ENCODE measurements at places on chromosomes 6 and 20.

GRCh38 chr6:13733178-13733887 is 21.7 kb upstream of the RANBP9 start:
- peak; percentile 69 for DNase-seq

DNA sequence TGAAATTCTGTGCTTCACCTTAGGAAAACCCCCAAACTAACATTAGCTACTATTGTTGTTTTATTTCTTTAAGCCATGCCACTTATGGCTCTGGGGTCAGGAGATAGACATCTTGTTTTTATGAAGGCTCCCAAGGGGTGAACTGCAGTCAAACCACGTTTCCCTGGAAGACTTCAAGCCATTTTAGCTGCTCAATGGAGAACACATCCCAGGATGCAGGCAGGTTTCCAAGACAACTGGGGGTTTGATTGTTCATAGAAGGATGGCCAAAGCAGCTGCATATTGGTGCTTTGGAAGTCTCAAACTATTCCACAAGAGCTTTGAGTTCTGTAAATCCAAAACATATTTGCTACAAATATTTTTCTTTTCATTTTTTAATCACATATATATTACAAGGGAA is 818.0 kb downstream of the MAFB start:
- no peak for DNase-seq

DNA sequence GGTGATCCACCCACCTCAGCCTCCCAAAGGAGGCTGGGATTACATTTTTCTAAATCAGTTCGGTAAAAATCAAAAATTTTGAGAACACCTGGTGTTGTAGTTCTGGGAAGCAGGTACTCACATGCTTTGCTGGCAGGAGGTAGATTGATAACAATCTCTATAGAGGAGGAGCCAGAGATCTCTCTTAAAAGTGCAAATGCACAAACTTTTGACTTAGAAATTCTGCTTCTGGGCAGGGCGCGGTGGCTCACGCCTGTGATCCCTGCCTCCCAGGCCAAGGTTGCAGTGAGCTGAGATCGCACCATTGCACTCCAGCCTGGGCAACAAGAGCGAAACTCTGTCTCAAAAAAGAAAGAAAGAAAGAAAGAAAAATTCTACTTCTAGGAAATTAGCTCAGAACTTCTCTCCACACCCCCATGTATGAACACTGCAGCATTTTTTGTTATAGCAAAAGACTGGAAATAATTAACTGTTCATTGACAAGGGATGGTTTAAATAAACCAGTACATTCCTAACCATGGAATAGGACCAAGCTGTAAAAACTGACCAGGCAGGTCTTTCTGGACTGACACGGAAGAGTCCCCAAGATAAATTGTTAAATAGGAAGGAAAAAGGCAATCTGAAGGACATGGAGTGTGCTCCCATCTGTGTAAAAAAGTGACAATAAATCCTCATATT is 14.4 kb upstream of the TRIB3 start:
- DNase-seq: no peak

GRCh38 chr6:43819958-43820357 is 49.9 kb downstream of the VEGFA start:
- DNase-seq: no peak

DNA sequence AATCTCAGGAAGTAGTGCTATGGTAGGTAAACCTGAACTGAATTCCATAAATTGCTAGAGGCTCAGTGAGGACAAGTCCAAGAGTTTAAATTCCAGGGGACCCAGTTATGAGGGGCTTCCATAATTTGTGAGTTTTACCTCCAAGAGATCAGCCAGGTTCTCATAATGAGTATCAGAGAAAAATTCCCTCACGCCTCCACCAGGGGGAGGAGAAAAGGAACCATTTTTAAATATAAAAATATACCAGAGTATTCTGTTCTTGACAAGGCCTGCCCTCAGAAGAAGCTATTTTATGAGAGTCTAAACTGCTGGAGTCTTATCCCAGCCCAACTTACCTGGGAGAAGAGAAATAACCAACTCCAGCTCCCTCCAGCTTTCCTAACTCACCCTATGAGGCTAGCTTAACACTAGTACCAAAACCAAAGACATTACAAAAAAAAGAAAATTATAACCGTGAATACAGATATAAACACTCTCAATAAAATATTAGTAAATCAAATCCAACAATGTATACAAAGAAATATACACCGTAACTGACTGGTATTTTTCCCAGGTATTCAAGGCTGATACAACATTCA is 158.7 kb downstream of the TFAP2A start:
- no peak for DNase-seq

DNA sequence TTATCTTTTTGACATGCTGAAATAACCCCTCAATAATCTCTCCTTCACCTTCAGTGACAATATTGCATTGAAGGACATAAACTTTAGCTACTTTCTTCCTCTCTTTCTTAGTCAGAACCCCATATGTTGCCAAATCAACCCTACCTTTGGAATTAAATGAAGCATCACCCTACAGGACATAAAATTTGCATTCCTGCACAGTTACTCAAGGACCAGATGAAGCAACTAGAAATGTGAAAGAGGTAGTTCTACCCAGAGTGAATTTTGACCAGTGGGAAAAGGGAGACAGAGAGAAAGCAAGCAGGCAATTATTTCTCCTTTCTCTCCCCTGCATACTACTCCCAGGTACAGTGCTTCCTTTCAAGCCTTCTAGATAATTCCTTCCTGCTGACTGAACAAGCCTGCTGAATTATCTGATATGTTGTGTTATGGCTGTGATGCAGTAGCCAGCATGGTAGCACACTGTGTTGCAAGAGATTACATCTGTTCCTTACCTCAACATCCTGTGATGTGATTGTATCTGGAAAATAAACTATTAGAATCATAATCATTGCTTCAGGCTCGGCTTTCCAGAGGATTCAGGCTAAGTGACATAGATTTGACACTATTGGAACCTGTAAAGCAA is 16.6 kb downstream of the TENT5A start:
- DNase-seq: no peak

GRCh38 chr6:166410426-166410935 is 27.7 kb upstream of the MPC1 start:
- DNase-seq: no peak

DNA sequence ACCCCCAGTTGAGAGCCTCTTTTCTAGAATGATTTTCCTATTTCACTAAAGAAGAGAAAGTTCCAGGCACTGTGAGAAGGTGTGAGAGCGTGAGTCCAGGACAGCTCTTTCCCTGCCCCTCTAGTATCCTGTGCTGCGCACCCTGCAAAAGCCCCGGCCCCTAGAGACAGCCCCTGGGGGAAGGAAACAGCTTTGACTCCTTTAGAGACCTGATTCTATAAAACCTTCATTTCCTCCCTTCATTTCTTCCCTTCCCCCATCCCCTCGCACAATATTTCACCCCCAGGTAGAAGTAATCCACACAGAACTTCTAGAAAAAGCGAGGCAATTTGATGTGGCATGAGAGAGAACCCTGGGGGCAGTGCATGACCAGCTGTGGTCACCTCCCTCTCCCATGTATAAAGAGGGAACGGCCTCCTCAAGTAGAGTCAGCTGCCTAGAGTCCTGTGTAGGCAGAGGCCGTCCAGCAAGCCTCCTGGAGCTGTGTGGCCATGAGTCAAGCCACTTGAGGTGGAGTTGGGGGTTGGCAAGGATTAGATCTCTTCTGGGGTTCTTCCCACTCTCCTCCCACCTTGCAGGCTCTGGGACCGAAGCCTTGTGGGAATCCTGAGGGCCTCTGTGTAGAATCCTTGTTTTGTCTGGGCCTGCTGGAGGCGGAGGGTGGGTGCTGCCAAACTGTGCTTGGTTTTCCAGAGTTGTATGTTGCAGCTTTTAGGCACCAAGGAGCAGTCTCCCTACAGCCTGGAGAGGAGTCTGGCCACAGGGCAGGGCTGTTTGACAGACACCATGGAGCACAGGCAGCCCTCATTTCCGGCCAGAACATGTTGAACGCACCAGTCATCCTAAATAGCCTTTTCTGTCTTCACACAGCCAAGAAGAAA is 41.7 kb downstream of the CHMP4B start:
- no peak for DNase-seq

GRCh38 chr6:36756786-36757185 is 59.2 kb downstream of the RAB44 start:
- DNase-seq: no peak

- no peak for DNase-seq
Measured at GRCh38 chr6:52160472-52161104, 25.6 kb upstream of the IL17A start.

GRCh38 chr6:22222469-22222868 is 74.4 kb downstream of the PRL start:
- DNase-seq: no peak

GRCh38 chr6:152329638-152330448 is 307.3 kb downstream of the SYNE1 start:
- no peak for DNase-seq

DNA sequence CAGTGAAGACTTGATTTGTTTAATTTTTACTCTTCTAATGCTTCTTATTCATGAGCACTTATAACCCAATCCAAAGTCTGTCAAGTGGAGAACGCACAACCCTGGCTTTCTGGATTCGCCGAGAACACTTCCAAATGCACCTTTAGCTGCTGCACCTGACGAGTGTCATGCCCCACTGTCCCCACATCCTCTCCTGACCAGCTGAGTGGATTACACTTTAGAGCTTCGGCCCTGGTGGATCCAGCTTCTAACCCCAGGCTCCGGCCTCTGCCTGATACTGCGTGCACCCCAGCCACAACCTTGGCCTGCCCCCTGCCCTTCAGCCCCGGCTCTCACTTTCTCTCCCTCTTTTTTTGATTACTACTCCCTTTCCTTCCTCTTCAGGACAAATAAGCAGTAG is 258.8 kb downstream of the TMEM242 start:
- no peak for DNase-seq

DNA sequence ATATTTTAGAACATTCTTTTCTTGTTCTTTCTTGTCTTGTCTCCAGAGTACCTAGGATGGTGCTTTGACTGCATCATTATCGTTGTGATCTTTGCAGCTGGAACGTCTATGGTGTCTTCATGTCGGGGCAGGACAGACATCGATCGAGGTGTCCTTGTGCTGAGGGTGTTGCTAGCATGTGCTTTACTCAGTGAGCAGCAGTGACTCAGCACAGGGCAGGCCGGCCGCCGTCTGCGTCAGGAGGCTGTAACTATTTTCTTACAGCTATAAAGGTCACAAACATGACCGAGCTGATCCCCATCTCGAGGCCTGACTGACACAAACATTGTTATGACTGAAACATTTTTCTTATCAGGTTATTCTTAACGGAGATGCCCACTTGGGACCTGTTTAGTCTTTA is 14.9 kb upstream of the CTCFL start:
- no peak for DNase-seq

GRCh38 chr6:169881398-169881797 is 130.0 kb downstream of the ERMARD start:
- DNase-seq: no peak

GRCh38 chr20:60316476-60317158 is 358.4 kb downstream of the CDH26 start:
- no peak for DNase-seq
